ENCODE measurements at places on chromosomes 2 and 18.

DNA sequence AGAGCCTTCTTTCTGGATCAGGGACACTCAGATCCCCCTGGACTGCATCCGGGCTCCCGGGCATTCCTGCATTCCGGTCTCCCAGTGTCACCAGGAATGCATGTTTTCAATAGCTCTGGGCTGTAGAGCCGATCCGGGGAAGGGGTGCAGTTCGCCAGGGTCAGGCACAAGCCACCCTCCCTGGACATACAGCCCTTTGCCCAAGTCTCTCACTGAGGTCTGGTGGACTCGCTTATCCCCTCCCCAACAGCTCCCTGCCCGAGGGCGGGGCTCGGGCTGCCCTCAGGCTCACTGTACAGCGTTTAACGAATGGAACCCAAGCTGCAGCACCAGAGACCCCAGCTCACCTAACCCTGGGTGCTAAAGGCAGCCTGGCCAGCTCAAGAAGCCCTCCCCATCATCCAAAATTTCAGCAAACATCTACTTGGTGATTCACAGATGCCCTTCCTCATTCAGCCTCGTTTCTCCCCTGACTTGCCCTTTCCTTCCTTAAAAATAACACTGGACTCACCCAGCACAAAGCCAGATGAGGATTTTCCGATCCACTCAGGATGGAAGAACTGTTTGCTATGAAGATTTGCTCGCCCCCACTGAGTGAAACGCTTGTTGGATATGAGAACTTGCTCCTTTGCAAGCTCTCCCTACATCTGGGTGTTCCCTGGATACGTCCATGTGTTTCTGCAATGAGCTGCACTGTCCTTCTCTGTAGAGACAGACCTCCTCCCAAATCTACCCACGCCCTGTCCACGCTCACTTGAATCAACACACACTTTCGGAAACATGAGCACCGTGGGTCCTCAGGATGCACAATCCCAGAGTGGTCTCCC is 58.1 kb downstream of the PXDN start:
- DNase-seq, result peak; percentile 60

- no peak for DNase-seq
Observed at GRCh38 chr2:129910446-129911362, 68.8 kb upstream of the RAB6C start.

- no peak for DNase-seq
Observed at GRCh38 chr18:37252854-37253393, 312.7 kb downstream of the CELF4 start.

- DNase-seq, result no peak
Observed at GRCh38 chr2:124986136-124986535, 961.0 kb downstream of the CNTNAP5 start.

DNA sequence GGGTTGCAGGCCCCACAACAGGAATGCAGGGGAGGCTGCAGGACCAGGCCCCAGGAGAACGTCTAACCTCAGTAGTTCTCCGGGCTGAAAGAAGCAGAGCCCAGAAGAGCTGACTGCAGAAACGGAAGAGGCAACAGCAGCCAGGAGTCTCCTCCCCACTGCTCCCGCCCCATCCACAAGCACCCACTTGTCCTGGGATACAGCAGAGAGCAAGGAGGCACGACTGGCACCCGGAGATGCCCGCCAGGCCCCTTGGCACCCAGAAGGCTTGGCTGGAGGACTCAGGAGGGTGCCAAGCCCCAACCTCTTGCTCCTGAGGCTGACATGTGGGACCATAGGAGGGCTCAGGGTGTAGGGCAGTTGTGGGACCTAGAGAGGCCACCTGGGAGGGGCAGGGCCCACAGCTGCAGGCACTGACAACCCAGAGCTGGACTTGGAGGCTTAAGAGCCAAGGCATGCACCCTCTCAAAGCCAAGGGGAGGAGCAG is 29.0 kb upstream of the TNS1 start:
- no peak for DNase-seq

DNA sequence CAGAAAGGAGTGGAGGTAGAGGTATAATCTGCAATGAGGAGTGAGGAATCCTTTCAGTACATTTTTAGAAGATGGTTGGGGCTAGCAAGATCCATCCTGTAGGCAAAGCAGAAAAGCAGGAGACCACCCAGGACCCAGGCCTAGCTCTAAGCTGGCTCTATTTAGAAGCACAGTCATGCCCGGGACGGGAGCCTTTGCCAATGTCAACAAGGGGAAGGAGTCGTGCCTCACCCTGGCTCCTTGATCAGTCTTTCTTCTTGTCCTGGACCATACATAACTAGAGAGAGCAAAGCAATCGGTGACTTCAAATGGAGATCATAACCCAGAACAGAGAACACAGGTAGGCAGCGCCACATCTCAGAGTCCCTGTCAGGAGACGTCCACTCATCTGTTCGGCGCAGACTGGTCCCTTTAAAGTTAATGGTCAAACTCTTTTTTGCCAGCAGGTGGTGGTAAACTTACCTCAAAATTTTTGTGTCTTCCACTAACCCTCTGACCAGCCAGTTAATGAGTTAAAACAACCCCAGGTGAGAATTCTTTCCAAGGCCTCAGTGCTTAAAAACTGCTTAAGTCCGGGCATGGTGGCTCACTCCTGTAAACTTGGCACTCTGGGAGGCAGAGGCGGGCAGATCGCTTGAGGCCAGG is 8.0 kb downstream of the MC5R start:
- no peak for DNase-seq

DNA sequence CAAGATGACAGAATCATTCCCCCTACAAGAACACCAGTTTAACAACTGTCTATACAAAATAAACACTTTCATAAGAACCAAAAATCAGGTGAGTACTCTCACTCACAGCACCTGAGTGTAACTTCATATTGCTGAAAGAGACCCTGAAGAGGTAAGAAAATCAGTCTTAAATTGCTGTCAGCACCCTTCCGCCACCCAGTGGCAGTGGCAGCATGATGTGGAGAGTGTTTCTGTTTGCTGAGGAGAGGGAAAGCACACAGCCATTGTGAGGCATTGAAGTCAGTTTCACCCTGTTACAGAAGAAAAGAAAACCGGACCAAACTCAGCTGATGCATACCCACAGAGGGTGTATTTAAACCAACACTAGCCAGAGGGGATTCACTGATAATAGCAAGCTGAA is 1240.8 kb upstream of the CRIM1 start:
- no peak for DNase-seq

DNA sequence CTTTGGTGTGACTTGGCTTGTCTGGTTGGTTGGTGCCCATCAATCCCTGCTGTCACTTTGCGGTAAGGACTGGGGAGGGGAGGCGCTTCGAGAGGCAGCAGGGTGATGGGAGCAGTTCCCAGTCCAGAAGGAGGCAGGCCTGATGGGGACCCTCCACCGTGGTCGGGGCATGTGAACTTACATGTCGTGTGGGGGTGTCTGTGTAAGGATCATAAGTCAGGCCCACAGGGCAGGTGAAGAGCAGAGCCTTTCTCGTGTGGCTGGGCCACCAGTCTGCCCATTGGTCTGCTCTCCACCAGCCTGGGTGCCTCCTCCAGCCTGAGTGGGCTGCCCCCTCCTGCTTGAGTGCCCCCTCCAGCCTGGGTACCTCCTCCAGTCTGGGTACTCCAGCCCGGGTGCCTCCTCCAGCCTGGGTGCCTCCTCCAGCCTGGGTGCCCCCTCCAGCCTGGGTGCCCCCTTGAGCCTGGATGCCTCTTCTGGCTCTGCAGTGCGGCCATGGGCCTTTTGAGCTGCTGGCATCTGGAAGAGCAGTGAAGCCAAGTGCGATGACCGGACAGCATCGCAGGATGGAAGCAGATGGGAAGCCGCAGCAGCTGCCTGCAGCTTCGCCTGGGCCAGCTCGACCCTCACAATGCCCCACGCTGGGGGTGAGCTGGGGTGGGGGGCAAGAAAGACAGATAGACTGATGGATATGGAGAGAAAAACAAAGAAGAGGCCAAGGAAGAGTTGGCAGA is 25.0 kb downstream of the ATOH8 start:
- DNase-seq, result no peak

- no peak for DNase-seq
Observed at GRCh38 chr2:189157939-189158338, 21.6 kb downstream of the COL5A2 start.

DNA sequence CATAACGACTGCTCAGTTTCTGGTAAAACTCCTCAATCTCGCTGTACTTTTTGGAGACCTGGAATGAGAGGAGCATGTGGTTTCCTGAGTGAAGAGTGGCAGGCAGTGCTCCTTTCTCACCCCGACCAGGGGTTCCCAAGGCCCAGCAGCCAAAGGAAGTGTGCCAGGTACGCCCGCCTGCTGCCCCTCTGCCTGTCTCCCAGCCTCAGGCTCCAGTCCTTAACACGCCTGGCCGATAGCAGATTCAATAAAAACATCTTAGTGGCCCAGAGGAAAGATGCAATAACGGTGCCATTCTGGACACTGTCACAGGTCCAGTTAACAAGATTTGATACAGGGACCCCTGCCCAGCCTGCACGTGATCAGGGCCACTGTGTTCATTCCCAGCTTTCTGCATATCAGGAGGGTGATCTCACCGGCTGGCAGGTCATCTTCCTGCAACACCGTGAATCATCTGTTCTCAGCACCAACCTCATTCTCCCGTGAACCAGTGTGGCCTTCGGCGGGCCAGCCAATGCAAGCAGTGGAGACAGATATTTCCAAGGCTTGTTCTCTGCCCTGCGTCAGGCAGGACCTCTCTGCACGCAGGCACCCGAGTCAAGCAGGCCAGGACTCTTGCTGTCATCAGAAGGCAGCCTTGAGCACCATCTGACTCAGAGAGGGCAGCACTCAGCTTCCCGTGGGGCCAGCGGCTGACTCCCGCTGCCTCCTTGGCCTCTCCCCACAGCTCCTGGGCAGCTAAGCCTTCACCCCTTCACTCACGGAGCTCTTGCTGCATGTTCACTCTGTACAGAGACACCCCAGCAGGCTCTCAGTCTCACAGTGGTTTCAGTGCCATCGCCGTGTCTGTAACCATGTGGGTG is 9.5 kb downstream of the HS1BP3 start:
- DNase-seq, result no peak

DNA sequence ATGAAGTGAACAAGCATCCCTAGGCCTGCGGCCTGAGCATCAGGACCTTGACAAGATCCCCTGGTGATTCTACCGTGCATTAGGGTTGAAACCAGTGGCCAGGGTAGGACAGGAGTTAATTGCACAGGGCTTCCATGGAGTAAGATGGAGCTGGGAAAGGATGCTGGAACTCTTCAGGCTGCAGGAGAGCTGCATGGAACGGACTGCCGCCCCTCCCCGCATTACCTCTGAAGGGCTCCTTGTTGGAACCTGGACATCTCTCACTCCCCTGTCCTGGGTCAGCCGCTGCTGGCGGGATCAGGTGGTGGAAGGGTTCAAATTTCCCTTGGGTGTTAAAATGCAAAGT is 156.6 kb upstream of the ID2 start:
- DNase-seq, result no peak

DNA sequence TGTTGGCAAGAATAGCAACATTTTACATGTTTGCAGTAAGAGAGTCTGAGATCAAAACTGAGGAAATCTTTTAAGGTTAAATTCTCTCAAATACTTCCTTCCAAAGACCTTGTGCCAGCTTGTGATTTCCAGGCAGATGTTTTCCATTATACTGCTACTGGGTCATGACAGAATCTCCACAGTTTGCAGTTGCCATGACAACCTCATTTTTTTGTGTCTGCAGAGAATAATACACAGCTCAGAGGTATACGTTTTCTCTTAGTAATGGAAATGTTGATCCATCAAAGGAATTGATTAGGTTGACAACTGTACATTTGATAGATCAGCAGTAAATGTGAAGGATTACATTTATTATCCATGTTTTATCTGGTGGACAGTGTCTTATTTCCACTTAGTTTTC is 29.1 kb upstream of the CSRNP3 start:
- peak; percentile 84 for DNase-seq

DNA sequence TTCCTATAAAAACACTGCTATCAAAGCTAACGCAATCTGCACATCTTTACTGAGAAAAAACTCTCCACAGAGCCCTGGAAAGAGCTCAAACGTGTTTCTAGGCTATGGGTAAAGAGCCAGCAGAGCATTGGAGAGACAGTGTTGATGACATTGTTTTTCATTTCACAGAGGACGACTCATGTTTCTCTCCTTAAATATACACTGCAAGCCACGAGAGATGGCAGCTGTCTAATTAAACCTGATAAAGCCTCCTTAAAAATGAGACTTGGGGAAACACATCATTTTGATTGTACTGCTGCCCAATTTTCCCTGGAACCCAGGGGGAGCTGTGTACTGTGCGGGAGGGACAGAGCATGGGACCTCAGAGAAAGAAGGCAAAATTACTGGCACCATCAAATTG is 294.3 kb upstream of the SETBP1 start:
- DNase-seq, result no peak

DNA sequence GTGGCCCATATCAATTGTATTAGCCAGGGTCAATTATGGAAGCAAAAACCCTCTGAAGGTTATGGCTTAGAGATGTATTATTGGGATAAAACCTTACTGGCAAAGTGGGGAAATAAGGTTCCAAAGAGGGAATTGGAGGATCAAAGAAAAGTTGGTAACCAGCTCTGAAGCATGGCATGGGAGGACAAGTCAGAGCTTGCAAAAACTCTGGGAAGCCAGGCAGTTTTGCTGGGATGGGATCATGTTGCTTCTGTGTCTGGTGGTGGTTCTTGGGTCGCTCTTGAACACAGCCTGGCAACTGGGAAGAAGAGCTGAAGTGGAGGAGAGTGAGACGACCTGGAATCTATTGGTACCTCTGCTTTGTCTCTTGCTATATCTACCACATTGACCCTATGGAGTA is 162.6 kb downstream of the PMAIP1 start:
- DNase-seq, result no peak

GRCh38 chr2:181178823-181179412 is 198.5 kb downstream of the UBE2E3 start:
- no peak for DNase-seq

DNA sequence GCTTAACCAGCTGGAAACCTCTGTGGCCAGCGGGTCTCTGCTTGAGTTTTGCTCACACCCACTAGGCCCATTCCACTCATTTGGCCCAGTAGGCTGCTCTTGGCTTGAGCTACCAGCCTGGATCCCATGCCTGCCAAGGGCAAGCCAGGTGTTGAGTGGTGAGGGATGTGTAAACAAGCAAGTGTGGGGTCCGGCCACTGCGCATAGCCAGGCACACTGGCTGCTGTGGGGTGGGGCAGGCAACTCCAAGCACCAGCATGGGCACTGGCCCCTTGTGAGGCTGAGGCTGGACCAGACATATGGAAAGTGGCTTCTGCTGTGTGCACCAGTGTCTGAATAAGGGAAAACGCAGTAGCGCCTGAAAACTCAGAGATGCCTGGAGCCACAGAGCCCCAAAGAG is 732.7 kb downstream of the NR4A2 start:
- no peak for DNase-seq

DNA sequence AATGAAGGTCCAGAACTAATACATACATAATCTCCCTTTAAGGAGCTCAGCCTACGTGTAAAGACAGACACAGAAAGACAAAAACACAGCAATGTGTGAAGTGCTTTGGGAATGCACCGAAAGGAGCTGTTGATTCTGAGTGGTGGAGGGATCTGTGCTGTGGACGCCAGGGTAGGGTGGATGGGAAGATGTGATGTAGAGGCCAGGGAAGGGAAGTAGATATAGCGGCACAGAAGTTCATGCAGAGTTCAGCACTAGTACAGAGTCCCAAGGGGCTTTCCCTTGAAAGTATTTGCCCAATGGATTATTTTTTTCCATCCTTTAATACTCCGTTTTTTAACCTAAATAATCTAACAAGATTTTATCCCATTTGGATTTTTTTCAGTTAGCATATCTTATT is 32.1 kb upstream of the DOCK10 start:
- peak; percentile 53 for DNase-seq

All from fibroblast of upper back skin (primary cell).